ENCODE measurements at places on chromosomes 11 and 22.
A peak's percentile ranks its signal among the peaks of the same experiment; 100 is the strongest.

DNA sequence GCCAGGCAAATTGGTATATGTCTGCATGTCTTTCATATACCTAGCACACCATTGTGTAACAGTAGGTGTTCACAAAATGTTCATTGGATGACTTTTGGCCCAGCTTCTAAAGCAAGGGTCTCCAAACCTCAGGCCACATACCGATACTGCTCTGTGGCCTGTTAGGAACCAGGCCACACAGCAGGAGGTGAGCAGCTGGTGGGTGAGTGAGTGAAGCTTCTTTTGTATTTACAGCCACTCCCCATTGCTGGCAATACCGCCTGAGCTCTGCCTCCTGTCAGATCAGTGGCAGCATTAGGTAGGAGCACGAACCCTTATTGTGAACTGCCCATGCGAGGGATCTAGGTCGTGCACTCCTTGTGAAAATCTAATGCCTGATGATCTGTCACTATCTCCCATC lies 836.6 kb downstream of the NTM start:
- no peak for DNase-seq

DNA sequence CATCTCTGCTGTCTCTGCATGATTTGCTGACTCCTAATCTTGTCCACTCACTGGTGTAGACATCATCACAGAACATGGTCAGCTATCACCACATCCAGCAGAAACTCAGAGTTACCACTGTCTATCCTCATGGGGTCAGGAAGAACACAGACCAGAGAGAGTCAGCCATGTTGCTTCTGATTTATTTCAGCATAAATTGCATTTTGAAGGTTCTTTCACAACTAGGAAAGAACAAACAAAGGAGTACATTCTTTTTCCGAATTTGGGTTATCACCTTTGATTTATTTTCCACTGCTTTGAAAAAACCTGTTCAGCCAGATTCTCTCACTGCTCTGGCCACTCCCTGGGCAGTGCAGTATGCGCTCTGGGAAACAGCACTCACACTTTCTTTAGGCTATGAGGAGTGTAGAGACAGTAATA lies 172.0 kb upstream of the MTMR2 start:
- DNase-seq, result no peak

DNA sequence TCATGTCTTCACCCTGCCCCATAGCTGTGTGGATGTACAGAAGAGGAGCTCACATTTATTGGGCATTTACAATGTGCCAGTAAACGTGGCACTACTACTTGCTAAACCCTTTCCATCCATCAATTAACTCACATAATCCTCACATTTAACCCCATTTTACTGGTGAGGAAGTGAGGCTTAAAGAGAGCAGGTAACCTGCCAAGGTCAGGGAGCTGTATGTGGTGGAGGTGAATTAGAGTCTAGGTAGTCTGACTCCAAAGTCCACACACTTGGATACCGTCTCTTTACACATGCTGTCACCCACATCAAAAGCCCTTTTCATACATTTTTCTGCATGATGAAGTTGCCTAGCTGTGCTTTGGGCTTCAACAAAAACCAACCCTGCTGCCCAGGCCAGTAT lies 10.8 kb downstream of the PLEKHA7 start:
- DNase-seq, result no peak

GRCh38 chr11:127531167-127531566 lies 530.6 kb upstream of the KIRREL3 start:
- DNase-seq, result no peak

DNA sequence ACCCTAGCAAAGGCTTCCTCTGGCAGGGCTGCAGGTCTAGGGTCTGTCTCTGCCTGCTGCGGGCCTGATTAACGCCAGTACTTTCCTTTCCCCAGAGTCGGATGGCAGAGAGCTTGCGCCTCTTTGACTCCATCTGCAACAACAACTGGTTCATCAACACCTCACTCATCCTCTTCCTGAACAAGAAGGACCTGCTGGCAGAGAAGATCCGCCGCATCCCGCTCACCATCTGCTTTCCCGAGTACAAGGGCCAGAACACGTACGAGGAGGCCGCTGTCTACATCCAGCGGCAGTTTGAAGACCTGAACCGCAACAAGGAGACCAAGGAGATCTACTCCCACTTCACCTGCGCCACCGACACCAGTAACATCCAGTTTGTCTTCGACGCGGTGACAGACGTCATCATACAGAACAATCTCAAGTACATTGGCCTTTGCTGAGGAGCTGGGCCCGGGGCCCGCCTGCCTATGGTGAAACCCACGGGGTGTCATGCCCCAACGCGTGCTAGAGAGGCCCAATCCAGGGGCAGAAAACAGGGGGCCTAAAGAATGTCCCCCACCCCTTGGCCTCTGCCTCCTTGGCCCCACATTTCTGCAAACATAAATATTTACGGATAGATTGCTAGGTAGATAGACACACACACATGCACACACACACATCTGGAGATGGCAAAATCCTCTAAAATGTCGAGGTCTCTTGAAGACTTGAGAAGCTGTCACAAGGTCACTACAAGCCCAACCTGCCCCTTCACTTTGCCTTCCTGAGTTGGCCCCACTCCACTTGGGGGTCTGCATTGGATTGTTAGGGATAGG lies 18.6 kb downstream of the RSPH14 start:
- DNase-seq, result no peak

DNA sequence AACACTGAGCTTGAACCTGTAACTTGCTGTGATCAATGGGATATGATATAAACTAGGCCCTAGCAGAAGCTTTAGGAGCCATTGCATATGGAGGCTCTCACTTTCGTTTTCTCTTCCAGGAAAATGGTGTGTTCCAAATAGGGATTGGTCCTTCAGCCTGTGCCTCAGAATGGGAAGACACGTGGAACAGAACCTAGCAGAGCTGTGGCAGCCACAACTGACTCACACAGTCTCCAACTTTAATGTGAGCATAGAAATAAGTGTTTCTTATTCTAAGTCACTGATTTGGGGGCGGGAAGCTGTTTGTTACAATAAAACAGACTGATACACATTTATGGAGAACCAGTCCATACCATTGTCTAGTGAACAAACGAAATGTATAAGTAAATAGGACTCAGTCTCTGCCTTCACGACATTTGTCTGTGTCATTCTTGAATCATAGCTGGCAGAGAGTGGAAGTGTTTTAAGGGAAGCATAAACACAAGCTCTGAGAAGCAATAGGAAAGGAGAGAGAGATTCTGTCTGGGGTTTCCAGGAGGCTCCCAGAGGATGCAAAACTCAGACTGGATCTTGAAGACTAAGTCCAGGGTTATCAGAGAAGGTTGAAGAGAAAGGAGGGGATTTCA lies 97.3 kb downstream of the GALNT18 start:
- DNase-seq, result no peak

GRCh38 chr11:95354304-95354703 lies 123.3 kb upstream of the SESN3 start:
- no peak for DNase-seq

DNA sequence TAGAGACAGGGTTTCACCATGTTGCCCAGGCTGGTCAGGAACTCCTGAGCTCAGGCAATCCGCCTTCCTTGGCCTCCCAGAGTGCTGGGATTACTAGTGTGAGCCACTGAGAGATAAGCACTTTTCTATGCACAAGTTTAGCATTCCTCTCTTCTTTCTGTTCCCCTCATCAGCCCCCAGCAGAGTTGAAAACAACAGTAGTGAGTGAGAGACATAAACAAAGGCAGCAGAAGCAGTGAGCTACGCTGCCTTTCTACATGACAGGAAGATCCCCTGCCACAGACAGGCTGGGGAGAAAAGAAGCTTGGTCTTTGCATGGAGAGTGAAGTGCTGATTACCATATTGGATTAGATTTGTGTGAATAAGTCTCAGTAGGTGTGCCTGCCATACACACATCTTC lies 392.0 kb upstream of the KIRREL3 start:
- DNase-seq, result no peak

DNA sequence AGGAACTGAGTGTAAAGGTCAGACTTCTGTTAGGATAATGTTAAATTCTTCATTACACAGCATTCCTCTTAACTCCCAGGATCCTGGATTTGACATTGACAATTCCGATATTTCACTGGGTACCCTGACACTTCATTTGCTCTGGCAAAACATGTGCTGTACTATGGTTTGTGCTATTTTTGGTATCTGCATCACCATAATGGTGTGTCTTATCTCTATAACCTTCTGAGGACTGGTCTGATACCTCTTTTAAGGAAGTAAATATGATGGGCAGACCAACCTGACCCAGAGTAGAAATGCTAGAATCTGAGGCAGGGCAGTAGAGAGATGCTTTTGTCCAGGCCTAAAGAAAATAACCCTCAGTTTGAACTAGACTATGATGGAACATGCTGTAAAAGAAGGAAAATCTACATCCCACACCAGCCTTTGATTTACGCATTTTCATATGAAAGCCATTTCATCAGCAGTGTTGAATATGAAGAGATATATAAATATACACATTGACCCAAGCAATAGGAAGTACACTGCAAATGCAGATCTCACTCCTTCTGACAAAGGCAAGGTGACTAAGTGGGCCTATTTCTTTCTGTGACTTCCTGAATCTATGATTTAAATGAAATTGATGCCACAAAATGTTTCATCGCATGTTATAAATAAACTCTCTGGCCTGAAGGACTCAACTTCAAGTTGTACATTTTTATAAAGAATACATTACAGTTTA lies 966.7 kb downstream of the DLG2 start:
- no peak for DNase-seq

DNA sequence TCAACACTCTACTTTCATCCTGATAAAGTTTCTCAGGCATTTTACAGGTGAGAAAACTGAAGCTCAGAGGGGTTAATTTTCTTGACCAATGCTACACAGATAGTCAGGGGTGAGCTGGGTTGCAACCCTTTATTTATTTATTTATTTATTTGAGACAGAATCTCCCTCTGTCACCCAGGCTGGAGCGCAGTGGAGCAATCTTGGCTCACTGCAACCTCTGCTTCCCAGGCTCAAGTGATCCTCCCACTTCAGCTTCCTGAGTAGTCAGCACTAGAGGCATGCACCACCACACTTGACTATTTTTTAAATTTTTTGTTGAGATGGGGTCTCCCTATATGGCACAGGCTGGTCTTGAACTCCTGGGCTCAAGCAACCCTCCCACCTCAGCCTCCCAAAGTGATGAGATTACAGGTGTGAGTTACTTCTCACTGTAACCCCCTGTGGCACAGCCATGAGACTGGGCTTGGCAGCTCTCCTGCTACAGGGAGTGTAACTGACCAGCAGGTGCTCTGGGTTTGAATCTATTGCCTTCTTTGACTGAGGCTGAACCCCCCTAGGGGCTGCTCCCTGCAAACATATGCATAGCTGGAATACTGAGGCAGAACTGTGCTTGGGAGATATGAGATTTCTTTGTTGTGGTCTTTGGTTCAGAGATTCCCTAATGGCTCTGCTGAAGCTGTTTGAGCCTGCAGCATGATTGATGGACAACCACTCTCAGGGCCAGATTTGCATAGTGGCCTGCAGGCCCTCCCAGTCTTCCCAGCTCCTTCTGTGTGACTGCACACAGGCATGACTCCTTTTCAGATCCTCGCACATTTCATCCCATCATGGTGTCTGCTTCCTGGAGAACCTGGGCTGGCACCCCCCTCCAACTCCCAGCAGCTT lies 6.1 kb downstream of the C11orf96 start:
- DNase-seq, result no peak

DNA sequence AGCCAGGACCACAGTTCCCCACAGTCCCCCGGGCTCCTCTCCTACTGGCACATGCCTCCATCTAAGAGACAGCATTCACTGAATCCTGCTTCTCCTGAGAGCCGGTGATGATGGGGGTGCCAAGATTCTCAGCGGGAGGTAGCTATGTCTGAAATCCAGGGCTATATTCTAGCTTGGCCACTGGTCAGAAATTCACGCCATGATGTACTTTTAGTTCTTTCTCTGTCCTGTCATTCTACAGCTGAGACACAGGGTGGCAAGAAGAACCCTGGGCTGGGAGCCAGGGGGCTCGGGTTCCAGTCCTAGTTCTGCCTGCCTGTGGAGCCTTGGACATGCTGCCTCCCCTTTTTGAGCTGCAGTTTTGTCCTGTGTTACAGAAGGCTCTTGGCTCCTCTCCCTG lies 59.2 kb upstream of the PHOX2A start:
- DNase-seq, result no peak

DNA sequence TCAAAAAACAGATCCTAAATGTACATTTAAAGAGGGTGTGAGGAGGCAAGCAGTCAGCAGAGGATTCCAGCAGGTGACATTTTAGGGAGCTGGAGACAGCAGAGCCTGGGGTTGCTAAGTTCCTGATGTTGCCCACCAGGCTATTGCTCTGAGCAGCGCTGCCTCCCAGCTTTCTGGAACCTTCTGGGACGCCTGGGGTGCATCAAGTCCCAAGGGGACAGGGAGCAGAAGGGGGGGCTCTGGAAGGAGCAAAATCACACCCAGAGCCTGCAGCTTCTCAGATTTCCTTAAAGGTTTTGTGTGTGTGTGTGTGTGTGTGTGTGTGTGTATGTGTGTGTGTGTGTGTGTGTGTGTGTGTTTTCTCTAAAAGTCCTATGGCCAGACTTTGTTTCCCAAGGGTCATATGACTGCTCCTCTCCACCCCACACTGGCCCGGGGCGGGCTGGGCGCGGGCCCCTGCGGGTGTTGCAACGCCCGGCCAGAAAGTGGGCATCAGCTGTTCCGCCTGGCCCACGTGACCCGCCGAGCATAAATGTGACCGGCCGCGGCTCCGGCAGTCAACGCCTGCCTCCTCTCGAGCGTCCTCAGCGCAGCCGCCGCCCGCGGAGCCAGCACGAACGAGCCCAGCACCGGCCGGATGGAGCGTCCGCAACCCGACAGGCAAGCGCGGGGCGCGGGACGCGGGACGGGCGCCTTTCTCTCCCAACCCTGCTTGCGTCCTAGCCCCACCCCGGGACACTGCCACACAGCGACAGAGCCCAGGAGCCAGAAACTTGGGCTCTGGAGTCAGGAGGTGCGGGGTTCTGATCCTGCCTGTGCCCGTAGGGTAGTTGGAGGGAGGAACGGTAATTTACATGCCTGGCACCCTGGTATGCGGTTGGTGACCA lies at the start of gene HMOX1:
Gene HMOX1, plus strand, starts transcription at position 560 of the 887 bp plus-strand sequence. Its CDS starts 78 bp downstream, at position 638.
- peak; percentile 28 for DNase-seq

DNA sequence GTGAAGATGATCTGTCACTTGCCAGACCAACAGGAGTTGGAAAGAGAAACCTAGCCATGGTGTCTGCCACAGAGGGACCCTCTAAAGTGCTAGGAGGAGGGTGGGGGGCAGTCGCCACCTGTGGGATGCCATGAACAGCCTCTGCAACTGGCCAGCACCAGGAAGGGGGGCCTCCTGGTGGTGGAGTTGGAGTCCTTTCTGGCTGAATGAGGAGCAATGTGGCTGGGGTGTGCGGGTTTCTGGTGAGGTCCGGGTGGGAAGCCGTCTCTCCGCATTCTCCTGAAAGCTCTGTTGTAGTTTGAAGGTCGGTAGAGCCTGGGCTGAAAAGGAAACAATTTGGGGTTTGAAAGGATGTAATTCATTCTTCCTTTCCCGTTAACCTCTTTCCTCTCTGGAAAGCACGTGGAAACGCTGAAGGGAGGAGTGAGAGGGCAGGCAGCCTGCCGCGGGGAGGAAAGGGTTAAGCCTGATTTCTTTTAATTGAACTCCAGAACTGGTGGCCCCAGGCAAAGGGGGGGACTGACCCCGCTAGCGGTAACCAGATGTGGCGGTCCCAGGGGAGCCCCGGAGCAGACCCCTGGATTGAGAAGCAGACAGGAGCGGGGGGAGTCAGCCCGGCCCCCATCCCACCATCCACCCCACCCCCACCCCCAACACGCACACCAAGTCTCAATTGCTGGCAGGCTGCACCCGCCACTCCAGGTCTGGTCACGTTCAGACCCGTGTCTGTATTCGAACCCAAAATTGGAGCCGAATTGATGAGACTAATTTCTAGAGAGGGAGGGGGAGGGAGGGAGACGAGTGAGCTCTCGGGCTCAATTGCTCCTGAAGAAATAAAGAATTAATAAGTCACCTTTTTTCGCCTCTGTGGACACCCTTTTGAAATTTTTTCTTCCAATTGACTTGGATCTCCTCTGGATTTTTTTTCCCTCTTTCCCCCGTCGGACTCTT lies 1.8 kb upstream of the FLI1 start:
- DNase-seq, result no peak
